Common myeloid progenitor, CD34-positive (primary cell): ENCODE measurements at places on chromosomes 12 and 14.
A peak's percentile ranks its signal among the peaks of the same experiment; 100 is the strongest.

GRCh38 chr12:118350908-118351559, 21.7 kb downstream of the TAOK3 start:
- DNase-seq = peak; percentile 56

GRCh38 chr14:102424923-102425322, 62.2 kb downstream of the TECPR2 start:
- no peak for DNase-seq

DNA sequence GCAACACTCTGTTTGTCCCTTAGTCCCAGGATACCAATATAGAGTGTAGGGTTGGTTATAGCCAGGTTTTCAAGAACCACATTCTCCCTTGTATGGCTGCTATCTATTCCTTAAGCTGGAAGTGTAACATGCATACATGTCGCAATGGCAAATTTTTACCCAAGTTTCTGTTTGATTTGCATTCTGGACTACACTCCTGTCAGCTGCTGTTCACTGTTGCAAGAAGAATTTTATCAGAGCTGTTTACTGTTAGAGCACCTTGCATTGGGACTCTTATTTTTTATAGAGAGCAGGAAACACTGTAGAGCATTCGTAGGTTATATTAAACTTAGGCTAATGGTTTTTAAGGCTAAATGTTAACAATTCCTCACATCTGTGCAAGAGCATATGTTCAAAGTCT, 376.0 kb upstream of the LRFN5 start:
- no peak for DNase-seq

DNA sequence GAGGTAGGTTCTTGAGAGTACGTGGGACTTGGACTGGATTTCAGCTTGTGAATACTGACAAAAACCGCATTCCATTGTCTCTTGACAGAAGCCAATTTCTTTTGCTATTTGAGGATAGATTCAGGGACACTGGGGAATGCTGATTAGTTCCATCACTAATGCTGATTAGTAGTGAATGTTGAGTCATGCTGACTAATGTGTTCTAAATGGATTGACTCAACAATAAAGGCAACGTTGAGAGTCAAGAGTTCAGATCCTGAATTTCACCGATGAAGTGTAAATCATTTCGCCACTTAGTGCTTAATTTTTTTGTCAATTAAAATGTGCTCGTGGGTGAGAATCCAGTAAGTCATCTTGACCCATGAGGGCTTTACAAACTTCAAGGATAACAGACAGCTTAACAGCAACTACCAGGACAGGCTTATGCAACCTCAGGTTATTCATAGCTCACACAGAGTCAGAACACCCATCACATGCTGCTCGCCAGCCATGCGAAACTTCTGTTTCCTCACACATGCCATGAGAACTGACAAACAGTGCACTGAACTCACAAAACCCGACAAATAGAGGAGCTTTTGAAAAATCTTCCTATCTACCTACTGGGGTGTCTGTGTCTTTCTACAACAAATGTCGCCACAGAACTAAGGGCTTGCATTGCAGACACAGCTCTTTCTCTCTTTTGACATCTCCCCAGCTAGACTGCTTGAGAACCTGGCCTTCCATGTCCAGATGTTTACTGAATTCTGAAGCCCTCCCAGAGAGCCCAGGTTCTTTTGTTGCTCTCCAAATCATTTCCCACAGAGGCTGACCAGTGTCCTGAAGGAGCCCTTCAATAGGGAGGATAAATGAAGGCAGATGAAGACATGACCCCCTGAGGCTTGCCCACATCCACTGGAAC, 316.4 kb downstream of the ZFP36L1 start:
- peak; percentile 14 for DNase-seq

- DNase-seq = peak; percentile 14
Measured at GRCh38 chr12:15701206-15701605, 88.0 kb downstream of the EPS8 start.

- DNase-seq = no peak
Measured at GRCh38 chr12:44347145-44347544, 511.3 kb downstream of the TMEM117 start.

- no peak for DNase-seq
Measured at GRCh38 chr12:77042833-77043232, 22.5 kb downstream of the E2F7 start.

DNA sequence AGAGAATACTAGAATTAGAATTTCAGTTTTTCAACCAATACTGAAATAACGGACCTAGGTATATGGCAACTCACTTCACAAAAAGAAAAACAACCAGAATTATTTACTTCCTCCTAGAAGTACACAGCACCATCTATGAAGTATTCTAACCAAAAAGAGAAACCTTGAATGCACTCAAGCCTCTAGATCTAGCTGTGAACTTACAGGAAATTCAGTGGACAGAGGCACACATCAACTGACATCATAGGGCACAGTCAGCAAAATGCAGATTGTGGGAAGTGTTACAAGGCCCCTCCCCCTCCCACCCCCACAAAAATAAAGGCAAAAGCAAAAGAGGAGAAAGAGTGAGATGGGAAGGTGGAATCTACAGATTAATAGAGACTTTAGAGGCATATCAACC, 102.4 kb downstream of the TMTC1 start:
- DNase-seq = no peak

DNA sequence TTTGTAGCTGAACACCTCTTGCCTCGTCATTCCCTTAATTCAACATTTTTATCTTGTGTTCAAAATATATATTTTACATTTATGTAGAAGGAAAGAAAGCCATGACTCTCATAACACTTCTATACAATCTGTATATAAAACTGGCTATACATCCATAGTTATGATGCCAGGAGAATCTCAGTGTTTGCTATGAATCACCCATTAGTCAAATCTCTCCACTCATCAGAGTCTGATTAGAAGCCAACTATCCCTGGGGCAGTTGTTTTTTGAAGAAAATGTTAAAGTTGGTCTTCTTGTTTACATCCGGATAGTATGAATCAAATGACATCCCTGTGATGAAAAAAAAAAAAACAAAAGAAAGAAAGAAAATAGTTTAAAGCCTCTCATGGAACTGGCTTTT, 503.9 kb downstream of the NELL2 start:
- no peak for DNase-seq

- DNase-seq = peak; percentile 49
Measured at GRCh38 chr12:13173012-13173932, 23.3 kb upstream of the EMP1 start.

DNA sequence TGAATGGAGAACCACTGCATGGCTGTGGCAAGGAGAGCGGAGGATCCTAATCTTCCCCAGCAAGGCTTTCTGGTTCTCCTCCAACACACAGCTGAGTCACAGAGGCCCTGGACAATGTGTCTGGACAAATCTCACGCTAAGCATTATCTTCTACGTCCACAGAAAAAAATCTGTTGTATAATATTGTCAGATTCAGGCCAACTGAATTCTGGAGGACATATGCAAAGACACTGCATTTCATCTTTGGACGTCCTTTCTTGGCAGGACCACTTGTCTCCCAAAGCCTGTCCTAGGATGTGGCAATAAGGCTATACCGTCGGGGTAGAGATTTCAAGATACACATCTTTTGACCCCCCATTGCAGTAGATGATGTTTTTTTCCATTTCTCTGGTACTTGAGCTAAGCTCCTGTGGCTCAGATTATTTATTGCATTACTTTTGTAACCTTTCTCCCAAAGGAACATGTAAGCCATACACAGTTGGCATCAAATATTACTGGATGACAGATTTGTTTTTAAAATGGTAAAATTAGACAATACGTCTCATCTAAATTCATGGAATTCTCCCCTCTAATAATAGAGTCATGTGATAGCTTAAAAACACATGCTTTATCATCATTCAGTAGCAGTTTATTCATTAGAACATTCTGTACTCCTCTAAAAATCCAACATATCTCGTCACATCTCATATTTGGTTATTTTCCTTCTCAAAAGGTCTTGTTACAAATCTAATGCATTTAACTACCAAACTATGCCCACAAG, 19.4 kb downstream of the LMO3 start:
- DNase-seq = no peak

- no peak for DNase-seq
Measured at GRCh38 chr12:71070416-71071128, 87.2 kb downstream of the TSPAN8 start.

DNA sequence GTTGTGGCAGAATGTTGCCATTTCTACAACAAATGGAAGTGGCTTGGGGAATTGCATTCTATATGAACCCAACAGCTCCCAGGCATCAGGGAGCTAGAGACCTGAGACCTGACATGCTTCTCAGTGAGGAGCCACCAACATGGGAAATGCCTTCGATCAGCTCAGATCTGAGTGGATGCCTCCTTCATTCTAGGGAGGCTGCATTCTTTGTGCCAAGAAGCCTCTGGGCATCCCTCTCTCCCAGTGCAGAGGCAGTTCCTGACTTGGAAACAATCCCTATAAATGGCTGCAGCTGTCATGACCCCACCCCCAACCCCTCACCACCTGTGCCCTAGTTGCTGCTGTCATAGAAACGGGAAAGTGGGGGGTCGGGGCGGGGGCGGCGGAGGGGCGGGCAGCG, 196.3 kb downstream of the PPM1H start:
- no peak for DNase-seq

- DNase-seq = no peak
Measured at GRCh38 chr14:61652526-61653262, 42.6 kb upstream of the HIF1A start.

- DNase-seq = no peak
Measured at GRCh38 chr12:1293901-1294300, 300.5 kb downstream of the FBXL14 start.

GRCh38 chr12:94806617-94807016, 156.3 kb upstream of the TMCC3 start:
- no peak for DNase-seq

- no peak for DNase-seq
Measured at GRCh38 chr14:100119251-100119650, 40.2 kb downstream of the DEGS2 start.

DNA sequence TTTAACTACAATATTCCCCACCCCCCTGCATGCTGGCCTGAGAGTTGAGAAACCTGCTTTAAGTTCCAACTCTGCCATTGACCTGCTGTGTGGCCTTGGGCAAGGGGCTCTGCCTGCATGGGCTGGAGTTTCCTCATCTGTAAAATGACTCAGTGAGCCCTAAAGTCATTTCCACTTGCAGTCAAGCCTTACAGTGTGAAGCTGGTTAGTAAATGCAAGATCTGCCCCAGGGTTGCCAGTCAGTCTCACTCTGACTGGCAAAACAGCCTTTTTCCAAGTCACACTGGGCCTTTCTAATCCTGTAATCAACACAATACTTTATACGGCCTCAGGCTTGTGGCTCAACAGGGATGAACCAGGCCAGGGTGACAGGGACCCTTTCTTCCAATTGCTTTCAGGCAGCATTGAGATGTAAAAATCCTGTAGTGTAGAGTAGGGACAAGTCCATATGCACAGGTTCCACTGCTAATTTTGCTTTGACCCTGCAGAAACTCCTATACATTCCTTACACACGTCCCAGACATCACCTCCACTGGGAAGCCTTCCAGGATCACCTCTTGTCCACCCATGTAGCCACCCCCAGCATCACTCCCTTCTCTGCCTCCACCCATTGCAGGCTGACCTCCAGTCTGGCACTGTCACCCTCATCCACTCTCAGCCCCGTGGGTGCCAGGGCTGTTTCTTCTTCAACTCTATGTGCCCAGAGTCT, 42.6 kb upstream of the PRIMA1 start:
- DNase-seq = no peak

- DNase-seq = no peak
Measured at GRCh38 chr12:29492891-29493290, 4.6 kb downstream of the OVCH1 start.

- no peak for DNase-seq
Measured at GRCh38 chr14:61418746-61419145, 97.4 kb downstream of the PRKCH start.

- DNase-seq = no peak
Measured at GRCh38 chr14:104031384-104031783, 54.1 kb upstream of the ASPG start.

- DNase-seq = no peak
Measured at GRCh38 chr12:52521568-52522266, 1.5 kb upstream of the KRT5 start.

GRCh38 chr12:27018037-27018436, 3.9 kb upstream of the TM7SF3 start:
- no peak for DNase-seq

- DNase-seq = peak; percentile 21
Measured at GRCh38 chr14:22657861-22658260, 13.7 kb upstream of the OR6J1 start.

- DNase-seq = no peak
Measured at GRCh38 chr14:94356379-94357056, 31.9 kb downstream of the SERPINA1 start.

DNA sequence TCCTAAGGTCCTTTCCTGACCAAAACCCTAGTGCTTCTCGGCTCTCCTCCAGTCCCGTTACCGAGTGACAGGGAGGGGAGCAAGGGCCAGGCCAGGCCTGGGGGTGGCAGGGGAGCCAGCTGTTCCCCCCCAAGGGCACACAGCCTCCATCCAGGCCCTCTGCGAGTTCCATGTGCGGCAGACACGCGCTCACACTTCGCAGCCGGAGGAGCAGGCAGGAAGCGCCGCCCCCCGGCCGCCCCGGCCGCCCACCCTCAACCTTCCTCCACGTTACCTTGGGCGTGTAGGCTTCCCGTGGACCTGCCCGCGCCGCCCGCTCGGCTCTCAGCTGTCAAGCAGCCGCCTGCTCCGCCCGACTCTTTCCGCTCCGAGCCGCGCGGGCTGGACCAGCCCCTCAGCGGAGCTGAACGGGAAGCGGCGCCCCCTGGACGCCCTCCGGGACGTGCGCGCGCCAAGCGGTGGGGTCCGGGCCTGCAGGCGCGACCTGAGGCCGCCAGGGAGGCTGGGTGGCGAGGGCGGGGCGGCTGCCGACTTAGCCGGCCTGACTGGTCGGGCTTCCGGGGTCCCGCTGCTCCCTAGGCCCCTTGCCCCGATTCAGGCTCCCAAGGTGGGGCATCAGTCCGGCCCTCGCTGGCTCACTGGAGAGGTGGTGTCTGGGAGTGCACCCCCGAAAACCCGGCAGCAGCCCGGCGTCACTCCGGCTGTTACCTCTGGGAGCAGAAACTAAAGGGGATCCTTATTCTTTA, at the start of gene CRACR2A:
CRACR2A (minus strand) TSS at position 369 of the 746 bp plus-strand sequence. CDS start 56,110 bp downstream, outside the sequence.
- DNase-seq = peak; percentile 88

DNA sequence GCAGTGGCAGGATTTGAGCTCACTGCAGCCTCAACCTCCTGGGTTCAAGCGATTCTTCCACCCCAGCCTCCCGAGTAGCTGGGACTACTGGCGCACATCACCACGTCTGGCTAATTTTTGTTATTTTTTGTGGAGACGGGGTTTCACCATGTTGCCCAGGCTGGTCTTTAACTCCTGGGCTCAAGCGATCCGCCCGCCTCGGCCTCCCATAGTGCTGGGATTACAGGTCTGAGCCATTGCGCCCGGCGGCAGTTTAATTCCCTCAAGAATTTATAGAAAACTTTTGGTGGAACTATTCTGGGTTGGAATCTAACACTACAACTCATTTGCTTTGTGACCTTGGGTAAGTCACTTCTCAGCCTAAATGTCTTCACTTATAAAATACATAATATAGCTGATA, 1.8 kb upstream of the SP1 start:
- DNase-seq = no peak

GRCh38 chr12:69619050-69619449, 8.3 kb upstream of the LRRC10 start:
- DNase-seq = no peak

- peak; percentile 69 for DNase-seq
Measured at GRCh38 chr12:52082988-52083637, 3.6 kb downstream of the SMIM41 start.
